Activated T-helper 1 cell treated with anti-CD3 and anti-CD28 coated beads, Interleukin-2, amount 50 U/mL, for 16 hours (primary cell): ENCODE measurements at places on chromosomes 11 and 22.

GRCh38 chr11:62438641-62439040 is 19.8 kb downstream of the SCGB1A1 start:
- DNase-seq = no peak

- DNase-seq = no peak
These were observed 7.7 kb downstream of the LIPT2 start for GRCh38 chr11:74485868-74486267.

GRCh38 chr11:73963861-73964260 is 13.0 kb downstream of the DNAJB13 start:
- no peak for DNase-seq

DNA sequence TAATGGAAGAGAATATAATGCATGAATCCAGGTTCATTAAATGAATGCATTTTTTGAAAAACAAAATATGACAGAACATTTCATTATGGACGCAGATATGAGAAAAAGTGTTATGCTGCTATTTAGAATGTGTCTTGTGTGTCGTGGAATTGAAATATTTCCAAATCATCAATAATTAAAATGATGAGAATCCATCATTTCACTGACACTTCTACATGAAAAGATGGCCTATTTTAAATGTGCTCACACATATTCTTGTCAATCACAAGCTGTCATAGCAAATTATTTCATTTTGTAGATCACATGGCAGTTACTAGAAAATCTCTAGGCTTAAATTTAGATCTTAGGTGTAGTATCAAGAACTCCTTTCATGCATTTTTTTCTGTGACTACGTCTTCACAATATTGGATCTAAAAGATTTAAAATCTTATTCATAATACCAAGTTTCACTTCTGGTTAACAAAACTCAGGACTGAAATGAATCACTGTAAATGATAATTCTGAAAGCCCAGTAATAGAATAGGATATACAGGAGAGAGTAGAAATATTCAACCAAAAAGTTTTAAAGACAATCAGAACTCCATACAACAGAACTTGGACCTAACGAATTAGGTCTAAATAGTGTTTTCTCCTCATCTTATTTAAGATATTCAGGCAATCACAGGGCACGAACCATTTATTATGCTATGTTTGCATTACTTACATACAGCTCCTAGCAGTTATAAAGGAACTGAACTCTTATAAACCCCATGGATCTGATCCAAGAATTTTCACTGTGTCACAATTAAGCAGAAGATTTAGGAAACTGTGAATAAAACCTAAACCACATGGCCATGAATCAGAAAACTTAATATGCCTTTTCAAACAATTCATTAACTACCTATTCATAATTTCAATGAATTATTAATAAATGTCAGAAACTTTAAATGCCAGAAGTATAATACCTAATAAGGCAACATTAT is 67.7 kb downstream of the DCDC1 start:
- DNase-seq = no peak

DNA sequence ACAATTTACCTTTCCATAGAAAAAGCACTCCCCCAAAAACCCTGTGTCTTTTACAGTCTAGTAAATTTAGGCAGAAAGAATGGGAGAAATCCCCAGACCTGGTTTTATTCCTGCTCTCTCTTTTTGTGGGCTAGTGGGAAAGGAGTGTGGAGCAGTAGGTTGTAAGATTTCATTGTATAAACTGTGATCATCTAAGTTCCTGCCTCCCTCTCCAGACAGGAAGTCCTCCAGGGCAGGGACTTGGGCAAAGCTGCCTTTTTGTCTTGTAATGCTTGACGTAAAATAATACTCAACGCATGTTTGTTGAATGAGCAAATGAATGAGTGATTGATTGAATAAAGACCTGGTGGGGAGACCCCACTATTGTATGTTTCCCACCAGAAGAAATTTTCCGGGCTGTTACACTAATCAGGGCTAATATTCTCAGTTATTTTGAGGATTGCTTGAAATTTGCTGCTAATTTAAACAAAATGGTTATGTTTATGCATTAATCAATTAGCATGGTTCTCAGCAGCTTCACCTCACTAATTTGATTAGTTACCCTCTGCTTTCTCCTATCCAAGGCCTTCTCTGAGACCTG is 36.3 kb downstream of the CSNK2A3 start:
- DNase-seq = no peak

DNA sequence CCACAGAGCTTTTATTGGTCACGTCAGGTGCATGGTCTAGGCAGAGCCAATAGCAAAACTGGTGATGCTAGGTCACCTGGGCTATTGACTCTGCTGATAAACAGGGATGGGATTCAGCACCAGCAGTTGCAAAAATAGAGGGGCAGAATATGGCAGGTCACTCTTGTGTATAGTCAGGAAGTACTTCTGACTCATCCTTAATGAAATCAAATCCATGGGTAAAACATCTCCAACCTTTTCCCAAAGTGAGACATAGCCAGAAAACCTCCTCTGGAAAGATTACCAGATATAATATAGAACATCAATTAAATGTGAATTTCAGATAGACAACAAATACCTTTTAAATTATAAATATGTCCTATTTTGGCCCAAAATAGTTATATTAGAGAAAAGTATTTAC is 383.2 kb downstream of the METTL15 start:
- DNase-seq = no peak

GRCh38 chr11:32849761-32850160 is 20.0 kb downstream of the PRRG4 start:
- no peak for DNase-seq

DNA sequence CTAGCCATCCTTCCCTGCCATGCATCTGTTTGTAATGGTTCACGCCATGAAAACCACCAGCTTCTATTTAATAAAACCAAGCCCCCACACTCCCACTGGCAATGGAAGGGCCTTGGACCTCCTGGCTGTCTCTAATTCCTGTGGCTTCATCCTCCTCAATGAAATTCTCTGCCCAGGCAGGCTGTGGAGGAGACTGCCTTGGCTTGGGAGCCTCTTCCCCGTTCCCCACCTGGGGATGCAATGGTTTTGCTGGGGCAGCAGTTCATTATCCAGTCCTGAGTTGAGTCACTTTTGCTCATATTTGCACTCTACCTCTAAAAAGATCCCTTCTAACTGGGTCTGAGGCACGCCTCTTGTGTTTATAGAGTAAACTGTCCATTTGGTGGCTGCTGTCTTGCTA is 515.8 kb downstream of the NTM start:
- no peak for DNase-seq

DNA sequence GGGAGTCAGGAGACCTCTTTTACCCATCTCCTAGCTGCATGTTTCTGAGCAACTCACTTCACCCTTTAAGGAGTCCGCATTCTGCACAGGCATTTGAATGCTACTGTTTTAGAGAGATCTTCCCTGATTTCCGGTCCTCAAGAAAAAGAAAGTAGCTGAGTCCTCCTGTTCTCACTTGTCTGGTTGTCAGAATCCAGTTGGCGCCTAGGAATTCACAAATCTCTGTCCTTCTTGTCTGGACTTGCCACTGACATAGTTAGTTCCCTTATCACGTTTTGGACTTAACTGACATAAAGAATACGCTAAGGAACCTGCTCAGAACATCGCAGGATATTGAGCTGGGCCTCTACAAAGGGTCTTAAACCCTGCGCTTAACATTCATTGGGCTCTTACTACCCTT is 61.3 kb upstream of the OR5P2 start:
- no peak for DNase-seq

DNA sequence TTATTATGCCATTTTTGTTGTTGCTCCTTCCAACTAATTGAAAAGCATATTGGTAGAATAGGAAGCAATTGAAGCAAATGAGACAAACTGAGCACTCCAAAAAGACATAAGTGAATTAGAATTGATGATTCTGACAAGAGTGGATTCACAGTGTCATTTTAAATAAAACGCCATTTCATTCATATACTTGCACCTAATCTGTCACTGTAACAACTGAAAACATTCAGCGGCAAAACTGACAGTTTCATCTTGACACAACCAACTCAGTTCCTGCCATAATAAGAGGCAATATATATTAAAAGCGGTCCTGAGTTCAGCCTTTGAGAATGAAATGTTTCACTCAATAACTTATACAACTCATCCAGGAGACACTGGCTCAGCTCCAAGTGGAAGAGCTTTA is 306.8 kb downstream of the CNTN5 start:
- no peak for DNase-seq

GRCh38 chr22:42805998-42806830 is 50.9 kb downstream of the ARFGAP3 start:
- DNase-seq = no peak

DNA sequence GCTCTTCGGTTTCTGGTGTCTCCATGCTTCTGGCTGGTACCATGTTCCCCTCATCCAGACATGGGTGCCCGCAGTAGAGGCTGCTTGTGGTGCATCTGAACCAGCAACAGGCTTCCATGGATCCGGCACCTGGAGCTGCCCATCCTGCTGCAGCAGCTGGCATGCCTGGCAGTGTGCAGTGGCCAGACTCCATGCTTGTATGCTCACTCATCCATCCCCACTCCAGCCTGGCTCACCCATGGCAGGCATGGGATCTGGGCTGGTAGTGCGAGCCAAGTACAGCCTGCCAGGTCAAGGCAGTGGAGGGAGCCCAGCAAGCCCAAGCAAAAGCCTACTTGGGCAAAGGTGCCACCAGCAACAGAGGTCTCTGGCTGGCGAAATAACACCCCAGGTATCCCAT is 6.2 kb upstream of the OR5W2 start:
- no peak for DNase-seq

DNA sequence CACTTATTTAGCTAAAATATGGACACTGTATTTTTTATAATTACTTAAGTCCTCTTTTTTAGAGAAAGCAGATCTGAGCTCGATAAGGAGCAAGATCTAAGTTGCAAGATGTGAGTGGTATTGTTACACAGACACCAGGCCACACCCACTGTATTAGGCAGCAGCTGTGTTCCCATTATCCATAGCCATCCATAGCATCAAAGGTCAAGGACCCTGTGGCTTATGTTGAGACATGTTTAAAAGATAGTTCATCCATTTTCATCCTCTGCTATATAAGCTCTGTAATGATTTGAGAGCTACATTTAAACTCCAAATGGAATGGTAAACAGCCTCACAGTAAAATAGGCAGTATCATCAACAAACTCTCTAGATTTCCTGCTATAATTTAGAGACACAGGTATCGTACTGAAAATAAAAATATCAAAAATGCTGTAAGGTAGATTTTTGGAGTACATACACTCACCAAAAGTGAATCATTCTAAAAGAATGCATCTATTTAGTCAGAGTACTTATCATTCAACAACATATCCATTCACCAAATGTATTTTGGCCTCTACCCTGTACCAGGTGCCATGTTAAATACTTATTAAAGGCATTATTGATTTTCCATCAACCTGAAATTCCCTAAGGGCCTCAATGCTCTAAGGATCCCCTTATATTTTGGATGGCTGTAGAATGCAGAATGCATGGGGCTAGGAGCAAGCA is 574.0 kb downstream of the LRRC4C start:
- DNase-seq = no peak

GRCh38 chr22:42061041-42061440 is 9.6 kb downstream of the NAGA start:
- no peak for DNase-seq

DNA sequence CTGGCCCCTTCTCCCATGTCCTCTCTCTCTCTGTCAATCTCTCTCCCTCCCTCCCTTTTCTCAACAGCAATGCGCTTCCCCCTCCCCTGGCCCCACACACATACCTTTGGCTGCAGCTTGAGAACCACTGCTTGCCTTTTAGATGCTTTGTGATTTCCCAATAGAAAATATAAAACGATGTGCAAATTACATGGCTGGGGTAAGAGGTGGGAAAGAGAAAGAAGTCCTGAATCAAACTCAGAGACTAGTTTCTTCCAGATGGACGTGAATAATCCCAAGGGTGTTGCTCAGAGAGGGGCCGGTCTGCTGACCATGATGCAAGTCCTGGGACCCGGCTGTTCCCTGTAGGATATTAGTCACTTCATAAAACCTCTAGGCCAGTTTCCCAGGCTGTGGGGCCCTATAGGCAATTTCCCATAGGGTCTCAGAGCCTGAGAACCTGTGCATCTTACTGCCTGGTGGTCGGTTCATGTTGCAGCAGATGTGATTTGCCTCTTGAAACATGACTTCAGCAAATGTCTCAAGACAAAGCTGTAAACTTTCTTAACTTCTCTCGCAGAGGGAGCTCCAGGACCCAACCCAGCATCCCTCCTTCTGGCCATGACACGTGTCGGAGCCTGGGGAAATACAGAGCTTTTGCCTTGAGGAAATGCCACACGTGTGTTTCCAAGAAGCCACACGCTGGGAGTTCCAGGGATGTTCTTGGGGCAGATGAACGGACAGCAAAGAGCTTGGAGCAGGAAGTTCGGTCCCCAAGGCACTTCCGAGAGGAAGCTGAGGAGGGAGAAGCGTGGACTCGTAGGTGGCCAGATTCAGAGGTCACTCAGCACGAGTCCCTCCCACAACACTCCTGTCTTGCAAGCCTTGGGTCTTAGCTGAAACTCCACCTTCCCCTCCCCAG is 34.5 kb upstream of the ETS1 start:
- DNase-seq = no peak

- peak; percentile 41 for DNase-seq
These were observed 93.6 kb upstream of the CD44 start for GRCh38 chr11:35045236-35045820.

- no peak for DNase-seq
These were observed 168.1 kb downstream of the ST3GAL4 start for GRCh38 chr11:126523441-126524205.

- no peak for DNase-seq
These were observed 60.0 kb downstream of the SLC22A12 start for GRCh38 chr11:64650923-64651523.

DNA sequence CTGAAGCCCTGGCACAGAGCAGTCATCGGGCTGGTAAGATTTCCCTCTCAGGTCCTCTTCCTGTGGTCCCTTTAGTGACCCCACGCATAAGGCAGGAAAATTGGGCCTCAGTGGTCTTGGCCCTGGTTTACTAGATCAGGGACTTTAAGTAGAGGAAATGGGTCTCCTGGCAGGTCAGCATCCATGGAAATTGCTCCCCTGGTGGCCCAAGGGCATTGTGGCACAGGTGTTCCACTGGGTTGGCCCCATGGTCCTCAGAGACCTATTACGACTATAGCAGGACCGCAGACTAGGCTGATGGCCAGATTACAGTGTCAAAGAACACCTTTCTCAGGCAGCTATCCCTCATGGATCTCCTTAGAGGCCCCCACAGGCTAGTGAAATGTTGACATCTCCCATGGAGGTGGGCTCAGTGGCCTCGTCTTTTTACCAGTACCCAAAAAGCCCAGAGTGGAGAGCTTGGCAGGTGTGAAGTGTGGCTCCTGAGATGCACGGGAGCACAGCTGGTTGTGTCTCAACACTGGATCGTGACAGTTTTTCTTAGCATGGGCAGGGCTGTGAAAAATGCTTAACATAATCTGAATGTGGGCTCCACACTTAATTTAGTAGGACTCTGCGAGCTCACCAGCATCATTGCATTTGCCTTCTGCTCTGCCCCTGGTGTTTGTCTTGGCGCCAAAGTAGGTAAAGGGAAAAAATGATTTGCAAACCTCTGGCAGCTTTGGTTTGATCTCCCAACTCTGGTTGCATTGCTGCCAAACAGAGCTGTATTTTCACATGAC is 74.2 kb downstream of the ZBTB16 start:
- no peak for DNase-seq

- DNase-seq = no peak
These were observed 50.2 kb upstream of the PICALM start for GRCh38 chr11:86119077-86119476.
